Pancreas (tissue), 10 donors: ENCODE measurements at places on chromosomes 1 and 21. TPM values are rescaled to one million over a fixed set of nuclear protein-coding genes. Genes with fewer than 3 reads are reported as not detected.
A peak's percentile ranks its signal among the peaks of the same experiment; 100 is the strongest.

KCNH1 gene
- 0.49 TPM for total RNA-seq

BCL10 gene
- 6.3 TPM for total RNA-seq

DNA sequence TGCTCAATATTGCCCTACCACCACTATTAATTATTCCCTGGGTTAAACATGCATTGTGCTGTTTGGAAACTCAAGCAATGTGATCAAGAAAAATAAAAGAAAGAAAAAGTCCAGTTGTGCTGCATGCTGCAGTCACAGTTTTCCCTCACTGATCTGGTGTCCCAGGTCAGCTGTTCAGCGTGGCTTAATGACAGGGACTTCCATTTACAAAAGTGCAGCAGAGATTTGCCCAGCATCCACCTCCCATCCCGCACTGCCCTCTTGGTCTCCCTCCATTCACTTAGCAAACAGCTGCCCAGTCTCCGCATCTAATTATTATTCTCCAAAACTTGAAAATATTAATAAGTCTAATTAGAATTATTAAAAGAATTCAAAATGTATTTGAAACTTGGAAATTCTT lies 2.0 kb upstream of the OR2T4 start:
- H3K4me3 ChIP-seq: no peak overlapping the region
- no peaks in the 10 kb centered on the region for H3K27me3 ChIP-seq
- H3K36me3 ChIP-seq: no peaks in the 10 kb centered on the region
- DNase-seq: no peak
- H3K27ac ChIP-seq: no peak overlapping the region

DNA sequence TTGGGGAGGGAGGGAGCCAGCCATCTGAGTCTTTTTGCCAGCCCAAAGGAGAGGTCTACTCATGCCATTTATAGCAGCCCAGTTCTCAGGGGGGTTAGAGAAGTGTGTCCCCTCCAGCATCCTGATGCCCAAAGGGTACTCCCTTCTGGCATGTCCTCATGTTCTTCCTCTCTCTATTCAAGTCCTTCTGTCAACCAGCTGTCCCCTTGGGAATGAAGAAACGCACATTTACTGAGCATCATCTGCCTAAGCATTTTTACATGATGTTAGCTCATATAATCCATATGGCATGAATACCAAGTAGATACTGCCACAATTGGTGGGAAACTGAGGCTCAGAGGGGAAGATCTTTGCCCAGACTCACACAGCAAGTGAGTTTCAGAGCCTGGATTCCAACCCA lies 14.8 kb upstream of the TACSTD2 start:
- no peaks in the 10 kb centered on the region for H3K27me3 ChIP-seq
- no peak for DNase-seq
- peak overlapping the region; percentile 76 for H3K27ac ChIP-seq
- peaks cover 17% of the 10 kb centered on the region for H3K4me1 ChIP-seq
- no peak overlapping the region for H3K4me3 ChIP-seq
- no peaks in the 10 kb centered on the region for H3K36me3 ChIP-seq

GRCh38 chr1:52592637-52593323 lies 9.4 kb upstream of the GPX7 start:
- H3K27me3 ChIP-seq: no peaks in the 10 kb centered on the region
- H3K4me3 ChIP-seq: no peak overlapping the region
- H3K4me1 ChIP-seq: no peaks in the 10 kb centered on the region
- no peak for DNase-seq

GRCh38 chr1:22962558-22962957 lies 10.1 kb downstream of the LACTBL1 start:
- no peak overlapping the region for H3K27ac ChIP-seq
- DNase-seq: no peak
- no peak overlapping the region for H3K4me3 ChIP-seq
- no peaks in the 10 kb centered on the region for H3K27me3 ChIP-seq

GRCh38 chr1:201180141-201180540 lies 10.5 kb upstream of the IGFN1 start:
- no peak for DNase-seq
- H3K27ac ChIP-seq: no peak overlapping the region
- no peaks in the 10 kb centered on the region for H3K36me3 ChIP-seq
- no peaks in the 10 kb centered on the region for H3K4me1 ChIP-seq
- no peak overlapping the region for H3K4me3 ChIP-seq

- no peaks in the 10 kb centered on the region for H3K27me3 ChIP-seq
- H3K4me1 ChIP-seq: no peaks in the 10 kb centered on the region
- no peak overlapping the region for H3K4me3 ChIP-seq
- H3K27ac ChIP-seq: no peak overlapping the region
- peaks cover 5% of the 10 kb centered on the region for H3K36me3 ChIP-seq
Measured at GRCh38 chr1:26259578-26259977, 20.3 kb upstream of the SH3BGRL3 start.

- no peak for DNase-seq
- H3K27ac ChIP-seq: no peak overlapping the region
- no peaks in the 10 kb centered on the region for H3K27me3 ChIP-seq
- H3K4me1 ChIP-seq: no peaks in the 10 kb centered on the region
Measured at GRCh38 chr1:176702901-176703300, 239.9 kb downstream of the PAPPA2 start.

DNA sequence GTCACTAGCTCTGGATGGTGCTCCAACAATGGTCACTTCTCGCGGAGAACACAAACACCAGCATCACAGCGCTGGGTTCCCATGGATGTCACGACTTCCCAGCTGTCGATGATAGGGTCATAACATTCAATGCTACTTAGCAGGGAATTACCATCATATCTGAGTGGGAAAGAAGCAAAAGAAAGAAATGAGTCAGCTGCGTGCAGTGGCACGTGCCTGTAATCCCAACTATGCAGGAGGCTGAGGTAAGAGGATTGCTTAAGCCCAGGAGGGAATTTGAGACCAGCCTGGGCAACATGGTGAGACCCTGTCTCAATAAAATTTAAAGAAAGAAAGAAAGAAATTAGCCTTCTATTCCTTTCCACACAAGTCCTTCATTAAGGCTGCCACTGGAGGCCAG lies 3.6 kb upstream of the RABIF start:
- no peaks in the 10 kb centered on the region for H3K27me3 ChIP-seq
- H3K36me3 ChIP-seq: peaks cover 54% of the 10 kb centered on the region
- no peak overlapping the region for H3K4me3 ChIP-seq
- no peak overlapping the region for H3K27ac ChIP-seq

- no peak overlapping the region for H3K27ac ChIP-seq
- H3K36me3 ChIP-seq: no peaks in the 10 kb centered on the region
- no peak for DNase-seq
- H3K4me1 ChIP-seq: no peaks in the 10 kb centered on the region
Measured at GRCh38 chr1:207988326-207989165, 77.6 kb upstream of the CD34 start.

- H3K27ac ChIP-seq: peak overlapping the region; percentile 83
- H3K27me3 ChIP-seq: no peaks in the 10 kb centered on the region
- DNase-seq: no peak
Measured at GRCh38 chr1:75787524-75787923, 1.5 kb downstream of the RABGGTB start.

GRCh38 chr21:31644643-31645042 lies 14.8 kb upstream of the SOD1 start:
- H3K4me1 ChIP-seq: no peaks in the 10 kb centered on the region
- no peak for DNase-seq
- H3K27me3 ChIP-seq: no peaks in the 10 kb centered on the region
- no peaks in the 10 kb centered on the region for H3K36me3 ChIP-seq
- H3K27ac ChIP-seq: no peak overlapping the region

DNA sequence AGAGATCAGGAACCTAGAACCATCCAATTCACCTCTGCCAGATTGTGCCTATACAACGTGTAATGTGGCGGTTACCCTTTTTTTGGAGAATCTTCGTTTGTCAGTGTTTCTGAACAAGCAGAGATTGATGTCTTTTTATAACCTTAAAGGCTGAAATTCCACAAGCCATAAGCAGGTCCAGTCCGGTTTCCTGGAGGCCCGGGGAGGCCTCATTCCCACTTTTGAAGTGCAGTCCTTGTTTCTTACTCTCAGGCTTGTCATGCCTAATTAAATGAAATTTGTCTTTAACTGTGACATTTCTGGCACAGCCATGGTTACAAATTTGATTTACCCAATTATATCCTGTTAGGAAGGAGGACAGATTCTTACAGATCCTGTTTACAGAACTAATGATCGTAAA lies 27.8 kb downstream of the ZNF362 start:
- H3K27ac ChIP-seq: no peak overlapping the region
- H3K36me3 ChIP-seq: peaks cover 14% of the 10 kb centered on the region
- no peak for DNase-seq
- H3K4me1 ChIP-seq: no peaks in the 10 kb centered on the region
- H3K27me3 ChIP-seq: no peaks in the 10 kb centered on the region
